AG20443 (cell line): ENCODE measurements at places on chromosomes 4 and X.
A peak's percentile ranks its signal among the peaks of the same experiment; 100 is the strongest.

GRCh38 chr4:15853345-15853744, 75.2 kb downstream of the CD38 start:
- DNase-seq: no peak

DNA sequence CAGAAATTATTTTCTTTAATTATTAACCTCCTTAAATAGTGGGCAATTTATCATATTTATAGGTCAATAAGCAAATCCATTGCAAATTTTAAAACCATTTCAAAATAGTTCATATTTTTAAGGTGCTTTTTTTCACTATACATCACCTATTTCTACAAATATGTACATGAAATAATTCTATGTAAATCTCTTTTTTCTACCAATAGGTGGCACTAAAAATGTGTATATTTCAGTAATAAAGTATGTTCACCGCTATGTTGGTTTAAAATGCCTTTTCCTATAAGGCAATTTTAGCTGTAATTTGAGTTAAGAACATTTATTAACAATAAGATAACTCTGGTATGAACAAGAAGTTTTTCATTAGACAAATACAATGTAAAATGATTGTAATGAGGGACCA, 672.2 kb downstream of the KCTD8 start:
- no peak for DNase-seq

- DNase-seq: no peak
Observed at GRCh38 chrX:48848847-48849246, 13.4 kb upstream of the PCSK1N start.

DNA sequence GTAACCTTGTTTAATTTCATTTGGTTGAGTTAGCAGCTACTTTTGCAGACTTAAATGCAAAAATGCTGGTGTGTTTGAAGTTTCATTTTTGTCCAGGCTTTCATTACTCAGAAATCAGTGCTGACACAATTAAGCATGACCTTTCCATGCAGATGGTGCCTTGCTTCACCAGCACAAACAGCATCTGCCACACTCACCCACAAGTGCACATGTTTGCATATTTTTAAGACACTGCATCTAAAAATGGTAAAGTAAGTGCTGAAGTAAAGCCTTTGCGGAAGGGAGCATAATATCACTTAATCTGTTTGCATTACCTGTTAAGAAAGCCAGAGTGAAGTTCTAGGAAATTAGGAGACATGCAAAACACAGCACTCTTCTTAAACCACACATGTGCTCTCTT, 7.3 kb upstream of the DAPP1 start:
- no peak for DNase-seq

DNA sequence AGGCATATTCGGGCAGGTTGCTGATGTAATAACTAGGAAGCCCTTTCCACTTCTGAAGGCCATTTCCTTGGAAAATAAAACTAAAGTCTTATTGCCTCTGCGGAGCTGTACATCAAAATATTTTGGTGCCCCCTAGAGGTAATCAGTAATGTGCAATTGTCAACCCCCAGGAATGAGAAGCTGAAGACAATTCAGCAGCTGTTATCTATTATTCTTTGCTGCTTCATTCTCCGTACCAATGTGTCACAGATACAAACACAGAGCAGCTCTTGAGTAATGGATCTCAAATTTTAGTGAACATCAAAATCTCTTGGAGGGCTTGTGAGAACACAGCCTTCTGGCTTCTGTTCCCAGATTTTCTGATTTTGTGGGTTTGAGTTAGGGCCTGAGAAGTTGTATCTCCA, 3.5 kb upstream of the SLIT2 start:
- peak; percentile 60 for DNase-seq

DNA sequence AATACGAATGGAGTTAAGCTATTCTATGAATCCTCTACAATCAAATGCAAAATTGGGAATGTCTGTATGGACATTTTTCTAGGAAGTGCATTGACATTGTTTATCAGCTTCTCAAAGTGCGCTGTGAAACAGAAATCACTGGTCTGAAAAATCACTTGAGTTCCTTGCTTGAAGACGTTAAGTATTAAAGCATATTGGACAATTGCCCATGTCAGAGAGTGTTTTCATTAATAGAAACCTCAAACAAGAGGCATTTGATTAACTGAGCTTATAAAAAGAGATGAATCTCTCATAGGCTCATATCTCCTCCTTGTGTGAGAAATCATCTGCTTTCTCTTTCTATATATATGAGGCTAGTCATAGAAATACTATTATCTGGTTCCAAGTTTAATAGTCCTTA, 692.1 kb upstream of the POU3F4 start:
- DNase-seq: no peak

GRCh38 chrX:112820364-112821268, 20.0 kb downstream of the AMOT start:
- no peak for DNase-seq
